AML-193 (cell line): ENCODE measurements at places on chromosomes 6 and 20.
A peak's percentile ranks its signal among the peaks of the same experiment; 100 is the strongest.

DNA sequence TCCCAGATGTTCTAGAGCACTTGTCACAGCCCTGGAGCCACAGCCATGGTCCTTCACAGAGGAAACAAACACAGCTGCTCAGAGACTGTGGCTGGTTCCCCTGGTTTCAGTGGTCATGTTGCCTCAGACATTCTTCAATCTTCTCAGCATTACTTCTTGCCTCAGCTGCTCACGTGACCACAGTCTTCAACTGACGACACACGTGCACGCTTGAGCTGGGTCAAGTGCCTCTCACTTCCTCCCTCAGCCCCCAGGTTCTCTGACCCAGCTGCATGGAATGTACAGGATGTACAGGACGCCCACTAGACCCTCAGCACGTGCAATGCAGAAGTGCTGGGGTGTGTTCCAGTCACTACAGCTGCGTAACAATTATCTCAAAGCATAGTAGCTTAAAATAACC is 159.8 kb upstream of the GGTLC1 start:
- peak; percentile 24 for DNase-seq

DNA sequence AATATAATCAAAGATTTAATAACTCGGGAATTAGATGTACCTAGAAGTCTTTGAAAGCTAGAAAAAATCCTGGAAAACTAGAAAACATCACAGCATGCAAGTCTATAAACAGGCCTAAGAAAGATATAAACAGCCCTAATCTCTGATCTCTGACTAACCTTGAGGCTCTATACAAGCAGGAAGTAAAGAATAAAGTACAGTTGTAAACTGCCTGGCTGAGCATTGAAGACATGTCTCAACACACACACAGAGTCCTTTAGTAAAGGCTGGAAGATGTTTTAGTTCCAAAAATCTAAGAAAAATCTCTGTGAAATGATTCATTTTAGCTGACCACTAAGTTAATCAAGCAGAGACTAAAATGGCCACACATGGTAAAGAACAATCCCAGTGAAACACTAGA is 774.5 kb downstream of the EYS start:
- DNase-seq, result no peak

- DNase-seq, result no peak
Measured at GRCh38 chr6:119128252-119128912, 49.9 kb upstream of the FAM184A start.

DNA sequence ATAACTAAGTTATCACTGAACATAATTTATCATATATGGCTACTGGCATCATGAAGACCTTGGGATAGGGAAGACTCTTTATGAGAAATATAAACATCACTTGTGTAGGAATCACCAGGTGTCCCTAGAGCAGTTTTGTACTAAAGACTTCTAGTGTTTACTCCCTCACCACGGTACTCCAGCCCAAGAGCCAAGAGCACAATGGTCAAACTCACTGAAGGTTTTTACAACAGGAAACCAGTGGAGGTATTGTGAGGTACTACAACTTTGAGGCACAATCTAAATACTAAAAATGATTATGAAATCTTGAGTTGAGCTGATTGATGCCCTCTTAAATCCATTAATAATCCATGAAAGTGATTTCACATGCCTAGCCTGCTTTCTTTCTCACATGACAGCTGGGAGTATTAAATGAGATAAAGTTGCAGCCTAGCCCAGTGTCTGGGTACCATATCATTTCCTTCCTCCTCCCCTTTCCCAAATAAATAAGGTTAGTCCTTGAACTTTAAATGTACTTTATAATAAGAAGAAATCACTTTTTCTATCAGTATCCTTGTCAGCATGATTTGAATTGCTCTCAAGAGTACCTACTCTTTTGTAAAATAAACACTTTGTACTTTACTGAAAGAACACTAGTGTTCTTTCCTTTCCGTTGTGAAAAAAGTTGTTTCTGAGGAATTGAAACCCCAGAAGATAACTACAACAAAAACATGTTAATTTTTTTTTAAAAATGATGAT is 26.5 kb downstream of the GLO1 start:
- DNase-seq, result no peak

DNA sequence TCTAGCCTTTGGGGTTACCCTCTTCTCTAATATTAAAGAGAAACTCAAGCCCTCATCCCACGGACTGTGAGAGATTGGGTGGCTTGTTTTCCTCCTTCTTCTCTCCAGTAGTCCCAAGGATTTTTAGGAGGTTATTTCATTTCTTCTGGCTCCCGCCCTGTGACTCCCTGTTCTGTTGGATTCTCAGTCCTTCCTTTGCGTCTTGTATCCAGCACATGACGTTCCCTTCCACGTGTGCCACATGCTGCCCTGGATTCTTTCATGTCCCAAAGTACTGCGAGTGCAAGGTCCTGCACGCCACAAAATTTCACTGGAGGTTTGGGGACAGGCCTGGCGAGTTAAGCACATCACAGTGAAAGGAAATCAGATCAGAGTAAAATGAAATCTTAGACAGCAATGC is 213.4 kb downstream of the PACRG start:
- no peak for DNase-seq

DNA sequence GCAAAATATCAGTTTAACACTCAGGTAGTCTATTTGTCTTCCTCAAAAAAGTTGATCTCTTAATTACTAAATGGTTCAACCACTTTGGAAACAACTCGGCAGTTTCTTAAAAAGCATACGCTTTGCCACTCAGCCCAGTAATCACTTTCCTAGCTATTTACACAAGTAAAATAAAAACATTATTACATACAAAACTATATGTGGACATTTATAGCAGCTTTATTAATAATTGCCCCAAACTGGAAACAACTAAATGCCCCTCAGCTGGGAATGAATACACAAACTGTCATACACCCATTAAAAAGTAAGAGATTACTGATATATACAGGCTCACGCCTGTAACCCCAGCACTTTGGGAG is 7.4 kb downstream of the EEF1A1 start:
- DNase-seq, result no peak

GRCh38 chr6:45677381-45678284 is 299.9 kb upstream of the SUPT3H start:
- peak; percentile 84 for DNase-seq
